Esophagus muscularis mucosa (tissue), 4 donors: ENCODE measurements at places on chromosomes 13 and 19.
A peak's percentile ranks its signal among the peaks of the same experiment; 100 is the strongest.

GRCh38 chr13:52454459-52454819 is 839 bp upstream of the CKAP2 start:
- peaks cover 31% of the 10 kb centered on the region for H3K4me1 ChIP-seq
- peak overlapping the region; percentile 82 for H3K4me3 ChIP-seq
- H3K27ac ChIP-seq = peak overlapping the region; percentile 87

GRCh38 chr19:12955996-12956395 is 1.0 kb downstream of the GADD45GIP1 start:
- DNase-seq = no peak
- peaks cover 39% of the 10 kb centered on the region for H3K4me1 ChIP-seq
- peak overlapping the region; percentile 90 for H3K27ac ChIP-seq
- H3K27me3 ChIP-seq = no peaks in the 10 kb centered on the region

- peaks cover 17% of the 10 kb centered on the region for H3K4me1 ChIP-seq
- H3K27ac ChIP-seq = no peak overlapping the region
- H3K36me3 ChIP-seq = no peaks in the 10 kb centered on the region
- DNase-seq = no peak
These were observed 18.6 kb upstream of the IRGC start for GRCh38 chr19:43697295-43697694.

DNA sequence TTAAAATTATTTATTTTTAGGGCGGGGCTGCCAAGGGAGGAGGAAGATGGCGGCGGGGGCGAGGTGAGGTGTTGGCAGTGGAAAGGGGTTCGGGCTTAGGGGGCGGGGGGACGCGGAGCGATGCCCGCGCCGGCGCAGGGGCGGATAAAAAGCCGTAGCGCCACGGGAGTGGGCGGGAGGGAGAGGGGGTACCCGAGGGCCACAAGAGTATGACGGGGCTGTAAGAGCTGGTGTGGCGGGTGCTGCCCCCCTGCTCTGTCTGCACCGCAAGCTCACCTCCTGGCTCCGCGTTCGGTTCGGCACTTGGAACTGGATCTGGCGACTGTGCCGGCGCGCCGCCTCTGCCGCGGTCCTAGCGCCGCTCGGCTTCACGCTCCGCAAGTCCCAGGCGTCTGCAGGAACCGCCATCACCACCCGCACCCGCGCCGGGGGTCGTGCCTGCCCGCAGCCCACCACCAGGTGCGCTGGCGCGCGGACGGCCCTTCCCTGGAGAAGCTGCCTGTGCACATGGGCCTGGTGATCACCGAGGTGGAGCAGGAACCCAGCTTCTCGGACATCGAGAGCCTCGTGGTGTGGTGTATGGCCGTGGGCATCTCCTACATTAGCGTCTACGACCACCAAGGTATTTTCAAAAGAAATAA is 265.2 kb upstream of the SGCG start:
- no peaks in the 10 kb centered on the region for H3K36me3 ChIP-seq
- no peaks in the 10 kb centered on the region for H3K27me3 ChIP-seq
- peak overlapping the region; percentile 68 for H3K27ac ChIP-seq
- H3K4me3 ChIP-seq = peak overlapping the region; percentile 90

GRCh38 chr19:51740356-51740755 is 11.3 kb downstream of the FPR1 start:
- H3K36me3 ChIP-seq = no peaks in the 10 kb centered on the region
- no peaks in the 10 kb centered on the region for H3K27me3 ChIP-seq
- DNase-seq = no peak
- no peak overlapping the region for H3K4me3 ChIP-seq
- no peaks in the 10 kb centered on the region for H3K4me1 ChIP-seq

GRCh38 chr19:29214411-29214810 is 1.5 kb upstream of the UQCRFS1 start:
- no peaks in the 10 kb centered on the region for H3K27me3 ChIP-seq
- no peak overlapping the region for H3K4me3 ChIP-seq
- H3K36me3 ChIP-seq = no peaks in the 10 kb centered on the region
- H3K27ac ChIP-seq = no peak overlapping the region
- DNase-seq = peak; percentile 70

GRCh38 chr13:46173656-46174055 is 8.3 kb downstream of the LCP1 start:
- no peaks in the 10 kb centered on the region for H3K4me1 ChIP-seq
- DNase-seq = no peak
- H3K27ac ChIP-seq = no peak overlapping the region

DNA sequence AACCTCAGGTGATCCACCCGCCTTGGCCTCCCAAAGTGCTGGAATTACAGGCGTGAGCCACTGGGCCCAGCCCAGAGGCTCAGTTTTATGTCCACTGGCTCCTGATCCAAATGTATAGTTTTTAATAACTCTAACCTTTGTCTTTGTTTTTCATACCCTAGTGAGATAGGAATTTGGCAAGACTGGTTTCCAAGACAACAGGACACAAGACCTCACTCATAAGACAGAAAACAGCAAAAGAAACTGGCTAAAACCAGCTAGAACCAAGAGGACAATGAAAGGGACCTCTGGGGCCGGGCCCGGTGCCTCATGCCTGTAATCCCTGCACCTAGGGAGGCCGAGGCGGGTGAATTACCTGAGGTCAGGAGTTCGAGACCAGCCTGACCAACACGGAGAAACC is 27.6 kb downstream of the CPT1C start:
- H3K27ac ChIP-seq = no peak overlapping the region
- H3K27me3 ChIP-seq = peaks cover 4% of the 10 kb centered on the region
- H3K4me3 ChIP-seq = no peak overlapping the region
- DNase-seq = no peak

GRCh38 chr19:11496391-11497163 is 9.1 kb downstream of the ZNF653 start:
- DNase-seq = no peak
- no peak overlapping the region for H3K4me3 ChIP-seq

DNA sequence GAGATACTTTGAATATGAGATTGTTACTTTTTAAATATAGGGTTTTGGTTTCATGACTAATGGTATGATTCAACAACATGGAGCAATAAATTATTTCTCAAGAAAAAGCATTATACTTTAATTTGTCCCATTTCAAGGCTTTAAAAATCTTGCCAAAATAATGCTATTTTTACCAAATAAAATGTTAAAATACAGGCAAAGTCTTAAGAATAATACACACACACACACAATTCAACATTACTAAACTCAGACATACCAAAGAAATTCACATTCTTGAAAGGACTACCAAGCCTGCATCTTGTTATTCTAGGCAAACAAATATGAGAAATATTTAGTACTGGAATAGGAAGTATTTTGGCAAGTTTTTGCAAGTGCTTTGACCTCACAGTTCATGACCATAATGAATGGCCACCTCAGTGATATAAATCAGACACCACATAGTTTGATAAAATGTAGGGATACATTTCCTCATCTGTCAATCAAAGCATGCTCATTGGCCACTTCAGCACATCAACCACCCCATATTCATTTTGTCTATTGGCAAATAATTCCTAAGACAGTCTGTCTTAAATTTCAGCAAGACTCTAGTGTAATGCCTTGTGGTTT is 107.2 kb downstream of the NALCN start:
- H3K27ac ChIP-seq = no peak overlapping the region
- no peaks in the 10 kb centered on the region for H3K27me3 ChIP-seq
- H3K4me3 ChIP-seq = no peak overlapping the region
- no peak for DNase-seq
- no peaks in the 10 kb centered on the region for H3K4me1 ChIP-seq

DNA sequence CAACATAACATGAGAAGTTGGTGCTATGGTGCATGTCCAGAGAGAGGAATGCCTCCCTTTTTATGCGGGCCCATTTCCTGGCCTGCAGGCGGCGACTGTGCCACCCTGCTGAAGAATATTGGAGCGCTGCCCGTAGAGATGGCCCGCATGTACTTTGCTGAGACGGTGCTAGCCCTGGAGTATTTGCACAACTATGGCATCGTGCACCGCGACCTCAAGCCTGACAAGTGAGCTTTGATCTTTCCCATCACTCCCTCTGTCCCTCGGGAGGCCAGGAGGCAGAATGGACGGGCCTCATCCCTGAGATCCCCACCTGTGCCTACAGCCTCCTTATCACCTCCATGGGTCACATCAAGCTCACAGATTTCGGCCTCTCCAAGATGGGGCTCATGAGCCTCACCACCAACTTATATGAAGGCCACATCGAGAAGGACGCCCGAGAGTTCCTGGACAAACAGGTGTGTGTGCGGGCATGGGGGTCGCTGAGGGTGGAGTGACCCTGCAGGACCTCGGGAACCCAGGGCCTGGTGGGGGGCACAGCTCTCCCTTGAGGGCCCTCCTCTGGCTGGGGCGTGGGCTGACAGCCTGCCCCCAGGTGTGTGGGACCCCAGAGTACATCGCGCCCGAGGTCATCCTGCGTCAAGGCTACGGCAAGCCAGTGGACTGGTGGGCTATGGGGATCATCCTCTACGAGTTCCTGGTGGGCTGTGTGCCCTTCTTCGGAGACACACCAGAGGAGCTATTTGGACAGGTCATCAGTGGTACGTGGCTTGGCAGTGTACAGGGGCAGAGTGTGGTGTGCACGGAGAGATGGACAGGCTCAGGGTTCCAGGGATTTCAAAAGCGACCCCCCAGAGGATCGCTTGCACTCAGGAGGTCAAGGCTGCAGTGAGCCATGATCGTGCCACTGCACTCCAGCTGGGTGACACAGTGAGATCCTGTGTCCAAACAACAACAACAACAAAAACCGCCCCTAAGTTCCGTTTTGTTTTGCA is 16.2 kb downstream of the DNASE2 start:
- no peaks in the 10 kb centered on the region for H3K27me3 ChIP-seq
- no peak for DNase-seq
- H3K4me3 ChIP-seq = no peak overlapping the region
- H3K27ac ChIP-seq = no peak overlapping the region
- H3K36me3 ChIP-seq = no peaks in the 10 kb centered on the region

DNA sequence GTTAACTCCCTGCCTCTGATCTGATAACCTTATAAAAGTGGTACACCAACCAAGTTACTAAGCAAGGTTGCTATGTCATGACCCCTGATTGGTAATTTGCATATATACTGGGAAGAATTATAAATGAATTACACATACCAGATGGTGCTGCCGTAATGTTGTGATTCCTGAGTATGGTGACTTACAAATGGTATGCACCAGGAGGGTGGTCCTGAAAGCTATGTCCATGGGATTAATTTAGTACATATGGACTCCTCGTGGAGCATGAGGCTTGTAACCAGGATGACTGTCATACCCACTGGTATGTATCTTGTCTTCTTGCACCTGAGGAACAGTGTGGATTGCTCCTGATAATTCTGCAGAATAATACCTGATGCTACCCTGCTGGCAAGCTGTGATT is 240.6 kb downstream of the GPC6 start:
- H3K36me3 ChIP-seq = no peaks in the 10 kb centered on the region
- no peak for DNase-seq
- no peaks in the 10 kb centered on the region for H3K27me3 ChIP-seq

- H3K36me3 ChIP-seq = no peaks in the 10 kb centered on the region
- no peak overlapping the region for H3K27ac ChIP-seq
- DNase-seq = no peak
- no peak overlapping the region for H3K4me3 ChIP-seq
These were observed 18.6 kb upstream of the MLLT1 start for GRCh38 chr19:6298413-6298812.

- no peaks in the 10 kb centered on the region for H3K27me3 ChIP-seq
- H3K27ac ChIP-seq = peak overlapping the region; percentile 92
- DNase-seq = no peak
- H3K4me3 ChIP-seq = peak overlapping the region; percentile 71
These were observed 1.1 kb upstream of the ZNF444 start for GRCh38 chr19:56139847-56140582.

- no peak for DNase-seq
- H3K4me1 ChIP-seq = peaks cover 76% of the 10 kb centered on the region
- H3K36me3 ChIP-seq = no peaks in the 10 kb centered on the region
- no peak overlapping the region for H3K4me3 ChIP-seq
- H3K27me3 ChIP-seq = no peaks in the 10 kb centered on the region
- peak overlapping the region; percentile 7 for H3K27ac ChIP-seq
These were observed 4.1 kb upstream of the PNKP start for GRCh38 chr19:49871349-49871985.

- H3K4me3 ChIP-seq = no peak overlapping the region
- no peaks in the 10 kb centered on the region for H3K4me1 ChIP-seq
- H3K36me3 ChIP-seq = no peaks in the 10 kb centered on the region
- no peak for DNase-seq
- H3K27me3 ChIP-seq = no peaks in the 10 kb centered on the region
- H3K27ac ChIP-seq = no peak overlapping the region
These were observed 109.8 kb downstream of the CACNA1A start for GRCh38 chr19:13396250-13397080.

GRCh38 chr13:75443356-75443958 is 38.5 kb downstream of the TBC1D4 start:
- DNase-seq = no peak
- no peaks in the 10 kb centered on the region for H3K27me3 ChIP-seq
- no peak overlapping the region for H3K27ac ChIP-seq
- no peaks in the 10 kb centered on the region for H3K36me3 ChIP-seq
- no peak overlapping the region for H3K4me3 ChIP-seq

GRCh38 chr13:23461544-23461943 is 28.0 kb upstream of the SACS start:
- H3K36me3 ChIP-seq = no peaks in the 10 kb centered on the region
- no peaks in the 10 kb centered on the region for H3K27me3 ChIP-seq
- H3K4me1 ChIP-seq = peaks cover 21% of the 10 kb centered on the region
- H3K27ac ChIP-seq = no peak overlapping the region
- H3K4me3 ChIP-seq = no peak overlapping the region

DNA sequence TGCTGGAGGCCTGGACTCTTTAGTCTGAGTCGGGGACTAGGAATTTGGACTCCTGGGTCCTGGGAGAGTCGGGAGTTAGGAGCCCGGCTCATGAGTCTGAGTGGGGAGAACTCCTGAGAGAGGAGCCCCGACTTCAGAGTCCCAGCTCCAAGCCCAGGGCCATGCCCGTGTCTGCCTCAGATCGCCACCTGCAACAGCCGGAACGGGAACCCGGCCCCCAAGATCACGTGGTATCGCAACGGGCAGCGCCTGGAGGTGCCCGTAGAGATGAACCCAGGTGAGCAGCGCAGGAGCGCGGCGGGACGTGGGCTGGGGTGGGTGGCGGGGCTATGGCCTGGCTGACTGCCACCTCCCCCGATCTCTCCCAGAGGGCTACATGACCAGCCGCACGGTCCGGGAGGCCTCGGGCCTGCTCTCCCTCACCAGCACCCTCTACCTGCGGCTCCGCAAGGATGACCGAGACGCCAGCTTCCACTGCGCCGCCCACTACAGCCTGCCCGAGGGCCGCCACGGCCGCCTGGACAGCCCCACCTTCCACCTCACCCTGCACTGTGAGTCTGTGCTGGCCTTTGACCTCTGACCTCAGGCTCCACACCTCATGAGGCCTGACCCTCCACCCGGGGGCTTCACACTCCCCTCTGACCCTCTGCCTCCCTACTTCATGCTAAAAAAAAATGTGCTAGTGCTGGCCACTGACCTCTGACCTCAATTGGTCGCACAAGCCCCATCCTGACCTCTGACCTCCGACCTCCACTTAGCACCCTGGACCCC is 4.4 kb downstream of the BCAM start:
- DNase-seq = no peak
- no peak overlapping the region for H3K27ac ChIP-seq
- peaks cover 22% of the 10 kb centered on the region for H3K36me3 ChIP-seq
- peaks cover 30% of the 10 kb centered on the region for H3K4me1 ChIP-seq
- no peak overlapping the region for H3K4me3 ChIP-seq
